ENCODE measurements at places on chromosomes 2 and 18. TPM values are rescaled to one million over a fixed set of nuclear protein-coding genes. Genes with fewer than 3 reads are reported as not detected.

OSBPL6 gene
- not detected for polyA plus RNA-seq

C2orf15 gene
- polyA plus RNA-seq, result 2.2 TPM

DNA sequence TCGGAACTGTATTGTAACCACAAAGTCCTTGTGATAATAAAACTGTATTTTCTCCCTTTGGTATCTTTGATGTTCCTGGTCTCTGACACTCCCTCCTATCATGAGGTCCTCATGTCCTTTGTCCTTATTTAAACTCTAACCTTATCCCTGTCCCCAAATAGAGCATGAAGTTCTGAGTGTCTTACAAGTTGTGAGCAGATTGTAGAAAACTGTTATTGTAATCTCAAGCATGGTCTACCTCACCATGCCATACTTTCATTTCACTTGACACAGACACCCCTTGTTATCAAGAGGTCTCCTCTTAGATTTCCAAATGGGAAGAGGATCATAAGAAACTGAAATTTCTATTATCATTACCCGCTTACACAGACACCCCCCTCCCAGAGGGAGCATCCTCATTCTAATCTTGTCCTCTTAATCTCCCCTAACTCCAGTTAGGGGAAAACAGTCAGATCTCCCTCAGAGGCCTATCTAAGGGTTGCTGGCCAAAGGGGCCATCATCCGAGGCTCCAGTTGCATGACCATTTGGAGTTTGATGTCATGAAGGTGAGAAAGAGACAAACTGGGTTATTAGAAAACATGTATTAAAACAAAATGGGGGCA is 29.0 kb downstream of the MYO3B start:
- no peak for DNase-seq

DNA sequence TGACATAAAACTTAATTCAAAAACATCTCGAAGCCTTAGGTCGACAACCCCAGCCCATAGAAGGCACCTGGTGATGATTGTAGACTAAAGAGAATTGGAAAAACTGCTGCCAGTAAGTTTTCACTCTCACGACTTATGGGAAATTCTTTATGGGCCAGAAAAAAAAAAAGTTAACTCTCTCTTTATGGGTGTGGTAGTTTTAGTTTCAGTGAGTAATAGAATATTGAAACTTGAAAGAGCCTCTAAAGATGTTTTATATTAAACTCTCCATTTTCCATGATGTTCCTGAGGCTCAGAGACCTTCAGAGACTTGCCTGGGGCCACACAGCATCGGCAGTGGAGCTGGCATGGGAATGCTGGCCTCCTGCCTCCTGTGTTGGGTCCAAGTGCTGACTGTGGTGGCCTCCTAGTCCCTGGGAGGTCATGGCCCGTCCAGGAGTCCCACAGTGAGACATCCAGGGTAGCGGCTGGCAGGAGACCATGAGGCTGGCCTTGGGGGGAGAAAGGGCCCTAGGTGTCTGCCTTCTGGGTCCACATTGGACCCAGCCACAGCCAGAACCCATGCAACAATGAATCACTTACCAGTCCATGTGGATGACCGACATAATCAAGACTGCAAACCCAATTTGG is 158.9 kb downstream of the SEPTIN10 start:
- no peak for DNase-seq

TCF23 gene
- polyA plus RNA-seq, result 0.02 TPM

MAP3K2 gene
- polyA plus RNA-seq, result 26.3 TPM

PXDN gene
- 0.54 TPM for polyA plus RNA-seq

DNA sequence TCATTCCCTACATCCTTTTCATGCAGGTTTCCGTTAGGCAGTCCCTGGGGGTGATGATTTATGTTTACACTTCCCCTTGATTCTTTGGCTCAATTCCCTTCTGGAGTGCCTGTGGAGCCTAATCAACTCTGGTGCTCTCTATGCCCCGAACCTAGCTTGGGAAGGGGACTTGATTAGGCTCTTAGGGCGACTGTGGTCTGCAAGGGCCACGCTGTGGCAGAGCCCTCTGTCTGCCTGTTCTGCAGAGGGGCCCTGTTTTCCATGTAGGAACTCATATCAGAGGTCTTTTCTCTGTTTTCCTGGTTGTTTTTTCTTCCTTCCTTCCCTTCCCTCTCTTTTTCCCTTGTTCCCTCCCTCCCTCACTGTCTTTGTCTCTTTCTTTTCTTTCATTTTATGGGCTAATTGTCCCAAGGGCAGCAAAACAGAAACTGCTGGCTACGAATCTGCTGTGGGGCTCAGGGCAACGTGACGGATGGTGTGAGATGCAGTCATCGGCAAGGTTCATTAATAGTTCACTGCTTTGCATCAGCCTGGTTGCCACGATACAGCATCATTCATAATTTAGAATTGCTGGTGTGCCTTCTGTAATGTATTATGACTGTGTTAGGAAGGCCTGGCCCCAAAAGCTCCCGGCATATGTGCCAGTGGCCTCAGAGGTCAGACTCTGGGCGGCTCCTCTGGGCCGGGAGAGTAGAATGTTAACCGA is 134.5 kb downstream of the NAPG start:
- DNase-seq, result peak; percentile 24

TEX44 gene
- not detected for polyA plus RNA-seq

DNA sequence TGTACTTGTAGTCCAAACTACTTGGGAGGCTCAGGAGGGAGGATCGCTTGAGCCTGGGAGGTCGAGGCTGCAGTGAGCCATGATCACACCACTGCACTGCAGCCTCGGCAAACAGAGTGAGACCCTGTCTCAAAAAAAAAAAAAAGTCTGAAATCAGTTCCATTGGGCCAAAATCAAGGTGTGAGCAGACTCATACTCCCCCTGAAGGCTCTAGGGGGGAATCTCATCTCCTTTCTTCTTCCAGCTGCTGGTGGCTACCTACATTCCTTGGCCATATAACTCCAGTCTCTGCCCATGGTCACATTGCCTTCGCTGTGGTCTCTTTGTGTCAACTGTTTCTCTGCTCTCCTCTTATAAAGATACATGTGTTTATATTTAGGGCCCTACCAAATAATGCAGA is 234.0 kb downstream of the LRRTM1 start:
- DNase-seq, result no peak

DNA sequence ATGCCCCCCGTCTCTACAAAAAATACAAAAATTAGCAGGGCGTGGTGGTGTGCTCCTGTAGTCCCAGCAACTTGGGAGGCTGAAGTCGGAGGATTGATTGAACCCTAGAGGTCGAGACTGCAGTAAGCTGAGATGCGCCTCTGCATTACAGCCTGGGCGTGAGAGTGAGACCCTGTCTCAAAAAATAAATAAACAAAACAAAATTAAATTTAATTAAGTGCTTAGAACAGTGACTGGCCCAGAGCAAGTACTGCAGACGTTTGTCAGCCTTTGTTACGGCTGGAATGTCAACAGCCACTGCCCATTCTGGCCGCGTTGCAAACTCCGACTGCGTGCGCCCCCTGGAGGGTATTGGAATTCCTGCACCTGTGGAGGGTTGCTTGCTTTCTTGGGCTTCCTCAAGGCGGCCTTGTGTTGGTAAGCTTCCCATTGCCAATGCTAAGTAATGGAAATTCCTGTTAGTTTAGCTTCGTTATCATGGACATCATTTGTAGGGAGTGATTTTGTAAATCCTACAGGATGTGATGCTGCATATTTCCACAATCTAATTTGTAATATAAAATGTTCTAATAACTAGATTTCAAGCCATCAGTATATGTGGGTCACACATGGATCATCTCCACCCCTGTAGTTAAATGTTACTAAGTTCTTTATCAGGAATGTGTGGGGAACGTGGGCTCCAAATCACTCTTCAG is 15.9 kb upstream of the ATP6V1B1 start:
- no peak for DNase-seq

LAMA1 gene
- polyA plus RNA-seq, result not detected

DNA sequence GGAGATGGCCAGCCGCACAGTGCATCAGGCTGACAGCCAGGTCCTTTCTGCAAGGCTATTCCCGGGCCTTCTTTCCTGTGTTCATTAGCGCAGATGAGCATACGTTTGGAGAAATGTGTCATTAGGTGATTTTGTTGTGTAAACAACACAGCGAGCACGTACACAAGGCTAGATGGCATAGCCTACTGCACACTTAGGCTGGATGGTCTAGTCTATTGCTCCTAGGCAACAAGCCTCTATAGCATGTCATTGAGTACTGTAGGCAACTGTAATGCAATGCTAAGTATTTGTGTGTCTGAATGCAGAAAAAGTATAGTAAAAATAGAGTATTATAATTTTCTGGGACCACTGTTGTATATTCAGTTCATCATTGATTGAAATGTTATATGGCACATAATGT is 50.9 kb upstream of the PHLPP1 start:
- no peak for DNase-seq

IKZF2 gene
- 34.9 TPM for polyA plus RNA-seq

ITGB6 gene
- not detected for polyA plus RNA-seq

- DNase-seq, result no peak
These were observed 37.3 kb downstream of the GREB1 start for GRCh38 chr2:11571170-11571569.

C2orf66 gene
- polyA plus RNA-seq, result not detected

DNA sequence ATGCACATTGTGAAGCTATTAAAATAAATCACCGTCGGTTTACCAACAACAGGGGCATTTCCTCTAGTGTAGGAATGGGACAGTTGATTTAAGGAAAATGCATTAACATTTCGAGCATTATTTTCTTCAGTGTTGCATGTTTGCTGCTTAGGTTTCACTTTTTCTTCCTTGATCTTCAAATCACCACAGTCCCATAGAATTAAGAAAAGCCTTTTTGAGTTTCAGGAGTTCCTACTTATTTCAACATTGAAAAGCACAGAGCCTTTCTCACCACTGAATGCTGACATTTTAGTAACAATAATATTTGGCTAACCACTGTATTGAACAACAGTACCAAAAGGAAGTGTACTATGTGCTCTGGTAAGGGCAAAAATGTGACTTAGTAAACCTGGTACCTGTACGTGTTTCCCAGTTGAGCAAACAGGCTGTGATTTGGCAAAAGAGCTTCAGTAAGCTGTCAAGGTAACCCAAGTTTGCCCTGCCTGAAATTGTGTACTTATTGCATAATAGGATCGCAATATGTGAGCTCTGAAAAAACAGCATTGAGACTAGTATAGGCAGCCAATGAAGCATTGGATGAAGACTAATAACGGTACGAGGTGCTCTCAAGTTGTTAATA is 2.2 kb downstream of the LRRTM4 start:
- no peak for DNase-seq

DNA sequence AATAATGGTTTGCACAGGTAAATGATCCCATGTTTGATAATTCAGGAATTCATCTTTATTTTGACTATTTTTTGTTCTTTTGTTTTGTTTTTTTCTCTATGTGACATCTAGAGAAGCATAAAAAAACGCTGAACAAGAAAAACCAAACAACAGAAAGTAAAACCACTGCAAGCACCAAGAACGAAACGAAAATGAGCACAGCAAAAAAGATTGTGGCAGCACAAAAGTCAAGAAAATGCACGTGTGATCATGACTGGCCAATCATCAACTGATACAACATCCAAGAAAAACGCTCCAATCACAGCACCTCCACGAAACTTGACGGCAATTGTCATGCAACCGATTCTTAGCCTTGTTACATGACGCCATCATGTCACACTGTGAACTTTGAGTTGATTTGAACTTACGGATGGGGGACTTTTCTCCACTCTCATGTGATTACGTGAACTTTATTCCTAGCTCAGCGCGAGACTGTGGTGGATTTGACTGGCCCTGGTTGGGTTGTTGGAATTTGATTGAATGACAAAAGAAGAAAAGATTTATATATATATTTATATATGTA is 318.7 kb downstream of the CELF4 start:
- DNase-seq, result no peak

GRCh38 chr2:227472265-227473121 is 537 bp downstream of the AGFG1 start:
- DNase-seq, result no peak

GRCh38 chr18:51196811-51197660 is 445 bp downstream of the MEX3C start:
- no peak for DNase-seq

- DNase-seq, result no peak
These were observed 16.4 kb upstream of the FBLN7 start for GRCh38 chr2:112121682-112122254.

DNAJC10 gene
- 64.8 TPM for polyA plus RNA-seq

- no peak for DNase-seq
These were observed 311.1 kb downstream of the NR4A2 start for GRCh38 chr2:156021146-156022040.

- DNase-seq, result no peak
These were observed 68.4 kb downstream of the MCFD2 start for GRCh38 chr2:46847185-46847710.

DNA sequence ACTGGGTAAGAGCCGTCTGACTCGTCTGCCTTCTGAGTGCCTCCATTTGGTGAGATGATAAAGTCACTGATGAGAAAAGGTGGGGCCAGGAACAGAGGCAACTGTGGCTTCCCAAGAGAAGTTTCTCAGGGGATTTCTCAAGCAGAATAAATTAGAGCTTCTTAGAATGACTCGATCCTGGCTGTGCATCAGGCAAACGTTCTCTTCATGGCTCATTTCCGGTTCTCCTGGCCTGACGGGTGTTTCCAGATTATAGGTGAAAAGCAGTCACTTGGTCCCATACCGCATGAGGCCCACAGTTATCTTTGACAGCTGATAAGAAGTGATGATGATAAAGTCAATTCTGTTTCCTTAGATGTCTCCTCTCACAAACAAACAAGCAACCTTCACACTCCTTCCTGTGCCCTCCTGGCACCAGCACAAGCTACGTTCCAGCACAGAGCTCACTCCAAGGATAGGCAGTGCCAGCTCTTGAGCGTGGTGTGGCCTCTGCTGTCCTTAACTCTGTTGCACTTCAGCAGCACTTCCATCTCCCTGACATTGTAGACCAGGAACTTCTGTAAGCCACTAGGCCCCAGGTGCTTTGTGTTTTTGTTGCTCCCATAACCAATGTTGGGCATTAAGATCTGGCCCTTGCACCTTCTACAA is 37.8 kb upstream of the KCNF1 start:
- no peak for DNase-seq

GRCh38 chr2:189297446-189297845 is 117.9 kb upstream of the COL5A2 start:
- no peak for DNase-seq

- no peak for DNase-seq
These were observed 84.6 kb upstream of the CAB39 start for GRCh38 chr2:230627806-230628724.

MOGAT1 gene
- not detected for polyA plus RNA-seq

DNA sequence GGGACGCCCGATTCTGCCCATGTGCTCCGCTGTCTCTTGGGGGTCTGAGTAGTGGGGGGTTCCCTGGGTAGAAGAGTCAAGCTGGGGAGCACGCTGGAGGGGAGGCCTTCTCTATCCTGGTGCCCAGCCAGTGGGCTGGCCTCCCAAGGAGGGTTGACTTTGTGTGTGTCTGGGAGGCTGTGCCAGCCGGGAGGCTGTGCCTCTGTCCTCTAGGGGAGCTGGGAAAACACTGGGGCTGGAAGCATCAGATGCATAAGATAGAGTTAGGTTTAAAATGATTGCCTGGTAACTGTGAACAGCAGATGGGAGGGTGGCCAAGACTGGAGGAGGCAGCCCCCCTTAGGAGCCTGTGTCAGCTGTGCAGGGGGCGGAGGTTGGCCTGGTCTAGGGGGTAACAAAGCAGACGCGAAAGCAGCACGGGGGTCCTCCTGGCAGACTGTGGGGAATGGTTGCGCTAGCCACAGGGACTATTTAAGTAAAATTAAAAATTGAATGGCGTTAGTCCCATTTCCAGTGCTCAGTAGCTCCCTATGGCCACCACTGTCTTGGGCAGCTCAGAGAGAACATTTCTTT is 1.3 kb downstream of the ING5 start:
- no peak for DNase-seq

ACADL gene
- not detected for polyA plus RNA-seq
